ENCODE measurements at places on chromosomes 6 and 20.

- peak; percentile 69 for DNase-seq
- peak overlapping the region; percentile 19 for H3K4me3 ChIP-seq
- no peaks in the 10 kb centered on the region for H3K27me3 ChIP-seq
- no peaks in the 10 kb centered on the region for H3K36me3 ChIP-seq
- H3K27ac ChIP-seq, result peak overlapping the region; percentile 46
- H3K4me1 ChIP-seq, result peaks cover 19% of the 10 kb centered on the region
These were observed 55.7 kb upstream of the SLC23A2 start for GRCh38 chr20:5056801-5057599.

DNA sequence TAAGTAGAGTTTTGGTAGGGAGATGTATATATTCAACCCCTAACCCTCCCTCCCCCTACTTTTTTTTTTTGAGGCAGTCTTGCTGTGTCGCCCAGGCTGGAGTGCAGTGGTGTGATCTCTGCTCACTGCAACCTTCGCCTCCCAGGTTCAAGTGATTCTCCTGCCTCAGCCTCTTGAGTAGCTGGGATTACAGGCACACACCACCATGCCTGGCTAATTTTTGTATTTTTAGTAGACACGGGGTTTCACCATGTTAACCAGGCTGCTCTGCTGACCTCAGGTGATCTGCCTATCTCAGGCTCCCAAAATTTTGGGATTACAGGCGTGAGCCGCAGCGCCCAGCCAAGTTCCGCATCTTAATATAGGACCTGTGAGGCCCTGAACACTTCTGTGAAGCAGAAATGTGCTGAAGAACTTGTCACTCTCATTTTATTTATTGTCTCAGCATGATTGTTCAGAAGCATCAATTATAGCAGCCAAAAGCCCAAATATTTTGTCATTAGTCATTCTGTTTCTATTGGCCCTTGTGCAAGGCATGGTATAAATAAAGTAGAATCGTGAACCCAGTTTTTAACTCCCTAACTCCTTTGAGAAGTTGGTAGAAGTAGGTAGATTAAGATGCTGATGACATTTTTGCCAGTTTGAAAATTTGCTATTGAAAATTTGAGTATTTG lies 19.4 kb downstream of the DSTN start:
- no peak overlapping the region for H3K4me3 ChIP-seq
- H3K27ac ChIP-seq, result no peak overlapping the region
- peaks cover 18% of the 10 kb centered on the region for H3K4me1 ChIP-seq
- peaks cover 3% of the 10 kb centered on the region for H3K36me3 ChIP-seq
- no peaks in the 10 kb centered on the region for H3K27me3 ChIP-seq

DNA sequence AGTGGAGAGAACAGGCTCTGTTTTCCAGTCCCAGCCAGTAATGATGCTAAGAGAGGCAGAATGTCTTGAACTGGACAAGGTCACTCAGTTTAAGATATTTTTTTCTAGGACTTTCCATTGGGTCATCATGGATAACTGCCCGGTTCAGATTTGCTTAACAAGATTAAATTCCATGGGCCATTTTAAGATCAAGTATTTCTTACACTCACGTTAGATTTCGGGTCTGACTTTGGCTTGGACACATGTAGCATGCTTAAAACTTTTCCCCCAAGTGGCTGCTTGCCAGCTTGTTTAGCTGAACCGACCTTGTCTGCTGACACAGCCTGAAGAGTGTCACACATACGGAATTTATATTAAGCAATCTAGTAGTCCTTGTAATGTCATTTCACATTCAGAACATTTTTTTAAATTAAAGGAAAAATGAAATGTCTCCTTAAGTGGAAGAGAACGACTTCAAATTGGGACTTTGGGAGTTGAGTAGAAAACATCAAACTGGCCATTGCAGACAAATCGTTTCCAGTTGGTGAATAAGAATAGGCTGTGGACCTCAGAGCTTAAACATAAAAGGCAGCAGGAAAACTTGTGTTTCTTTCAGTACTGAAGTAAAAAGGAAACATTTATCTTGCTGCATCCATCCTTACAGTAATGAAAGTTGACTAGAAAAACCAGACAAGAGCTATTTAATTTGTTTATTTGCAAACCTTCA lies 29.0 kb downstream of the ARMC2 start:
- no peak overlapping the region for H3K4me3 ChIP-seq
- H3K36me3 ChIP-seq, result peaks cover 8% of the 10 kb centered on the region
- no peak for DNase-seq

- DNase-seq, result no peak
- no peaks in the 10 kb centered on the region for H3K4me1 ChIP-seq
- H3K27me3 ChIP-seq, result peaks cover 2% of the 10 kb centered on the region
These were observed 16.3 kb downstream of the PTPRK start for GRCh38 chr6:128504003-128504654.

GRCh38 chr6:53484476-53485280 lies 60.2 kb downstream of the GCLC start:
- H3K4me3 ChIP-seq, result no peak overlapping the region
- H3K27ac ChIP-seq, result no peak overlapping the region
- DNase-seq, result peak; percentile 76
- peaks cover 22% of the 10 kb centered on the region for H3K27me3 ChIP-seq

GRCh38 chr6:113697632-113698410 lies 159.3 kb upstream of the MARCKS start:
- no peak overlapping the region for H3K27ac ChIP-seq
- H3K27me3 ChIP-seq, result no peaks in the 10 kb centered on the region
- no peaks in the 10 kb centered on the region for H3K36me3 ChIP-seq
- no peak overlapping the region for H3K4me3 ChIP-seq

GRCh38 chr6:154345811-154346210 lies 10.8 kb downstream of the IPCEF1 start:
- H3K27ac ChIP-seq, result no peak overlapping the region
- H3K4me3 ChIP-seq, result no peak overlapping the region

- no peaks in the 10 kb centered on the region for H3K27me3 ChIP-seq
- H3K27ac ChIP-seq, result peak overlapping the region; percentile 2
- no peaks in the 10 kb centered on the region for H3K36me3 ChIP-seq
These were observed 162.9 kb downstream of the QKI start for GRCh38 chr6:163577404-163577803.

DNA sequence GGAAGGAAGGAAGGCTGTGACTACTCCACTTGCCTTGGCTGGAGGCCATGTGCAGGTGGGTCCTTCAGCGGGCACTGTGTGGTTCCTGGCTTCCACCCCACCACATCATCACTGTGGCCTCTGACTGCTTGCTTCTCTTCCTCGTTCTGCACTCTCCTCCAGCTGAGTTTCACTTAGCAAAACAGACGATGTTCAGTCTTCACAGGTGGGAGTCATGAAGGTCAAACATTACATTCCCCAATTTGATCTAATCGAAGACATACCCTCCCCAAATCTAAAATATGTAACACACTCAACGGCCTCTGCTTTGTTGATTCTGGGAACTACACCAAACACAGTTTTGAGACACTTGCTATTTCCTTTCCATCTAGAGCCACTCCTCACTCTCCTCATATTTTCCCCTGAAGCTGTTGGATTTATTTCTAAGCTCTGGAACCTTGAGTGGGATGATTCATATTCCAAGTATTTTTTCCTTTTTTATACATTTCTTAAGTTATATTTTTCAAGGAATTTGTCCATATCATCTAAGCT lies 132.5 kb upstream of the FOXA2 start:
- peaks cover 5% of the 10 kb centered on the region for H3K27me3 ChIP-seq
- no peaks in the 10 kb centered on the region for H3K4me1 ChIP-seq
- no peaks in the 10 kb centered on the region for H3K36me3 ChIP-seq
- no peak overlapping the region for H3K4me3 ChIP-seq
